ENCODE measurements at places on chromosomes 4 and X.
A peak's percentile ranks its signal among the peaks of the same experiment; 100 is the strongest.

GRCh38 chr4:8403173-8403753 is 37.3 kb downstream of the ACOX3 start:
- peak; percentile 10 for DNase-seq

DNA sequence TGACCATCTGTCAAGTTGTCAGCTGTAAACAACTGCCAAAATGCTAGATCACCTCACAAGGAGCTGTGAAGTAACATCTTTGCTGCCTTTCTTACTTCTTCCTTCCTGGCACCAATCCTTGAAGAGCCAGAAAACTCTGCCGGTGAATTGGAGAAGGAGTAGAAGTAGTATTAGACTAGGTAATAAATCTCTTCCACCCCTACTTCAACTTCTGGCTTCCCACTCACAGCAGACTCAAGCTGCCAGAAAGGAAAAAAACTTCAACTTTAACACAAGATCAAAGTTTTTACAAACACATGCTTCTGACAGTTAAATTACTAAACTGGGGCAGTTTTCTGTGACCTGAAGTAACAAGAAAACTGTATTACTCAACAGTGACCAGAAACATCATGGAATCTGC is 164.7 kb upstream of the SLC7A11 start:
- no peak for DNase-seq

DNA sequence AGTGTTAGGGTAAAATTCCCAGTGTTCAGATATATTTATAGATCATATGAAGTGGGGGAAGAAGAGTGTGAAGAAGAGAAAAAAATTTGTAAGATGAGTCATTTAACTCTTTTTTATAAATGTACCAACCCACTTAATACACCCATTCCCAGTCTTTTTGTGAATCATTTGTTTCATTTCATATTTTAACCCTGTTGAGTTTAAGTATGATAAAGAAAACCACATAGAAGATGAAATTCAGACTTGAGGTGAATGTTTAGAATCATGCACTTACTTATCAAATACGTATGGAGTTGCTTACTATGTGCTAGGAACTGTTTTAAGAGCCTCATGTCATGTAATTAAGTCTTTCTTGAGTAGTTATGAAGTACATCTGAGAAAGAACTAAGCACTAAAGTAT is 56.6 kb upstream of the DAPP1 start:
- DNase-seq: no peak

DNA sequence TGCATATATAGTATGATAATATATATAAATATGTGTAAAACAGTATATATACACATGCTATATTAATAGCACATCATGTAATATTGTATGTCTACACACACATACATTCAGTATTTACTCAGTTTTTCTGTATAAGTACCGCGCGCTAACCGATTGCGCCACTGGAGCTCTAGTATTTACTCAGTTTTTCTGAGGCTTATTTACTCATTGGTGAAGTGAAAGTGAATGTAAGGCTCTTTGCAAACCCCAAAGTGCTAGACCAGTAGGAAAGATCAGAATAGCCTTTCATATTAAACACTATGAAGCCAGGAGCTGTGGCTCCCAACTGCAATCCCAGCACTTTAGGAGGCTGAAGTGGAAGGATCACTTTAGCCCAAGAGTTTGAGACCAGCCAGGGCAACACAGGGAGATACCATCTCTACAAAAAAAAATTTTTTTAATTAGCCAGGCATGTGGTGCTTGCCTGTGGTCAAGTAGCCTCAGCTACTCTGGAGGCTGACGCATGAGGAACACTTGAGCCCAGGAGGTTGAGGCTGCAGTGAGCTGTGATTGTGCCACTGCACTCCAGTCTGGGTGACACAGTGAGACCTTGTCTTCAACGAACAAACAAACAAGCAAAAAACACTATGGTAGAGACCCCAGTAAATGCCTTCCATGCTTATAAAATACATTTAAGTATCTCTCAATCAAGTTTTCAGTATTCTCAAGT is 125.8 kb downstream of the KIT start:
- DNase-seq: no peak

- no peak for DNase-seq
Measured at GRCh38 chr4:121764702-121765367, at the start of gene SMIM43. Gene SMIM43 (minus strand): TSS chr4:121765164. CDS start chr4:121765105, 59 bp downstream.

GRCh38 chr4:40613456-40613855 is 16.2 kb downstream of the RBM47 start:
- DNase-seq: no peak

DNA sequence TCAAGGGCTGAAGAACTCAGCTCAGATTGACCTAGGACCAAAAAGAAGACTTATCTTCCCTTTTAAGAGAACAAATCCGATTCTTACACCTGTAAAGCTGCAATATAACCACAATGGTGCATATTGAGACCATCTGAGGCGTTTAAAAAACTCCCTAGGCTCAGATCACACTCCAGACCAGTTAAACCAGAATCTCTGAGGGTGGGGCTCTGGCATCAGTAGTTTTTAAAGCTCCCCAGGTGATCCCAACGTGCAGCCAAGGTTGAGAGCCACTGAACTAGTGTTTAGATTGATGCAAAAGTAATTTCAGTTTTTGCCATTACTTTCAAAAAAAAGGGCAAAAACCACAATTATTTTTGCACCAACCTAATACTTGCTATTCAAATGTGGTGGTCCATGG is 73.9 kb upstream of the GPM6B start:
- no peak for DNase-seq

- DNase-seq: no peak
Measured at GRCh38 chrX:1384658-1385252, 7.2 kb downstream of the SLC25A6 start.

DNA sequence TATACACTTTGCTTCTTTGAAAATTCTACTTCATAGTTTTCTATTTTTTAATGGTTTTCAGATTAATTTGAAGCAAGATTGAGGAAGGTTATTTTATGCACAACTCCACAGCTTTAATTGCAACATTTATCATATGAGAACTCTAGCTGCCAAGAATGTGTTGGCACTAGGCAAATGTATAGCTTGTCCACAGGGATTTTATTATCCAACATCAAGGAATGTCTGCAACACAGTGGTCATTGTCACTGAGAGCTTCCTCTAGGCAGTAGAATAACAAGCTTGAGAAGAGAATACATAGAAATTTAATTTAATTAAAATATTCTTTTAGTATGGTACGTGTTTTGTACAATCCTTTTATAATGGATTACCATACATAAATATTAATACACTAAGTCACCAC is 1600.8 kb downstream of the ARAP2 start:
- no peak for DNase-seq

DNA sequence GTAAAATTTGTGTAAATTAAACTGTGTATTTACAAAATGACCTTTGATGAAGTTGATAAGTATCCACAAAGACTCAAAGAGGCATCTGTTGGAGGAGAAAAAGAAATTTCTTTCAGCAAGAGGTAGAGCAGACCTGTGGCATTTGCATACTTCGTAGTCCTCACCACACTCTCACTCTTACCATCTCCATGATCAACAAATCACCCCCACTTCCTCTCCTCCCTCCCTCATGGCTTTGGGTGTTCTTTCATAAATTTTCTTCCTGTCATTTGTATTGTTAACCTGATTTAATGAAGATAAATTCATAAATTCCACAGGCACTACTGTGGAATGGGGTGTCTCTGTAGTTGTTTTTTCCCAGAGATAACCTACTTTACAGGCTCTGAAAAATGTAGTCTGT is 366.5 kb downstream of the ZNF674 start:
- no peak for DNase-seq

DNA sequence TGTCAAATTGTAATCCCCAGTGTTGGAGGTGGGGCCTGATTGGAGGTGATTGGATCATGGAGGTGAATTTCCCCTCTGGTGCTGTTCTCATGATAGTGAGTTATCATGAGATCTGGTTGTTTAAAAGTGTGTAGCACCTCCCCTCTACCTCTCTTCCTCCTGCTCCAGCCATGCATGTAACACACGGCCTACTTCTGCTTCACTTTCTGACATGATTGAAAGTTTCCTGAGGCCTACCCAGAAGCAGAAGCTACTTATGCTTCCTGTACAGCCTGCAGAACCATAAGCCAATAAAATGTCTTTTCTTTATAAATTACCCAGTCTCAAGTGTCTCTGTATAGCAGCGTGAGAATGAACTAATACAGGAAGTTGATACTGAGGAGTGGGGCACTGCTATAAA is 61.7 kb upstream of the DDX60 start:
- DNase-seq: no peak

GRCh38 chr4:173074501-173074946 is 94.1 kb upstream of the GALNT7 start:
- no peak for DNase-seq

DNA sequence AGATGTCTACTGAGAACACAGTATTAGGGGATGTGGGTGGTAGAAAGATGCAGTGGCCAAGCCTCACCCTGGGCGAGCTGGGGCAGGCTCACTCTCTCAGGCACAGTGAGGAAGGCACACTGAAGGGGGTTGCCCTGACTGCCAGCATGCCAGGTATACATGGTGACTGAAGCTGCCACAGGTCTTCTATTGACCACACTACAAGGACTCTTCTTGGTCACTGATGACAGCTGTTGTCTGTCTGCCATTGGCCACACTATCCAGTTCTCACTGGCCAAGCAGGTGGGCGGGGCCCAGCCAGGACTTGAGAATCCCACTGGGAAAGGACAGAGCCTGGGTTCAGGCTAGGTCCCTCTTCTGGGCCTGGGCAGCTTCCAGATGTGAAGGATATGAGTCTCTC is 39.7 kb upstream of the TBC1D14 start:
- DNase-seq: no peak

DNA sequence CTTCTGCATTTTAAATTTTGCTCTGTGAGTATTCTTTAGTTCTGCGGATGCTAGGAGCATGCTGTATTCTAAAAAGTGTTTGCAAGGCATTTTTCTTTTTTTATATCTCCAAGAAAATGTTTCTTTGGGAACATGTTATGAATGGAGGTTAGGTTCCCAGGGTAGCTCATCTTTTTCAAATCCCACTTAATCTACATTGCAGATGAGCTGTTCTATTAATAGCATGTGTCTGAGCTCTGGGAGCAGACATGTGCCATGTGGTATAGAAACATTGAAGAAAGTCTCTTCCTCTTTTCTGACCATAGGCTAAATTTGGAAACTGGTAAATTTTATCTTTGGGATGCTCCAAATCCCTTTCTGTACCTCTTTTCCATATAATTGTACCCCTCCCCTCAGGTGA is 23.2 kb downstream of the DIAPH2 start:
- no peak for DNase-seq

DNA sequence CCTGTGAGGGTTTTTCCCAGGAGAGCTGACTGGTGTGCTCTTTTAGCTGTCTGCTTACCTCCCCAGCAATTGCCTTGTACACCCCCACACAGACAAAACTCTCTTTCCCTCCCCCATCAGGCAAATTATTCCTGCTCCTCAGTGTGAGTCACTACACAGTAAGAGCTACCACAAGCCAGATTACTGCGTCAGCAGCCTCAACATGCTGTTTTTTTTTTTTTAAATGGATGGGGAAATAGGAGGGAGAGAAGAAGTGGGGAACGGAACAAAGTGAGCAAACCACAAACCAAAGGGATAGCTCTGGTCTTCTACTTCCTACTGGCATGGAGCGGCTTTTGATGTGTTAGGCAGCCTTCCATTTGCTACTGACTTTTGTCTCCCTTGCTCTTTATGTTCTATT is 107.5 kb upstream of the ACSL4 start:
- DNase-seq: peak; percentile 13

GRCh38 chrX:45623266-45623665 is 422.6 kb upstream of the DIPK2B start:
- no peak for DNase-seq

- no peak for DNase-seq
Measured at GRCh38 chrX:123339221-123339905, 155.3 kb downstream of the GRIA3 start.

Data from stimulated activated CD8-positive, alpha-beta memory T cell treated with anti-CD3 and anti-CD28 coated beads, Interleukin-15, amount 100 ng/mL, for 48 hours (primary cell).